Gastroesophageal sphincter (tissue), 4 donors: ENCODE measurements at places on chromosomes 16 and 17. TPM values are rescaled to one million over a fixed set of nuclear protein-coding genes. Genes with fewer than 3 reads are reported as not detected.

Gene CRHR1
- 0.10 TPM for total RNA-seq

Gene CCL14
- total RNA-seq: 29.9 TPM

GRCh38 chr17:35161281-35161761 lies 13.7 kb downstream of the UNC45B start:
- ATAC-seq: no peak

Gene CORO6
- total RNA-seq: 35.9 TPM

GRCh38 chr17:3667366-3668278 lies 756 bp downstream of the TAX1BP3 start:
- ATAC-seq: peak; percentile 88

GRCh38 chr17:28416703-28417311 lies 10.8 kb upstream of the SLC46A1 start:
- peak; percentile 58 for ATAC-seq

DNA sequence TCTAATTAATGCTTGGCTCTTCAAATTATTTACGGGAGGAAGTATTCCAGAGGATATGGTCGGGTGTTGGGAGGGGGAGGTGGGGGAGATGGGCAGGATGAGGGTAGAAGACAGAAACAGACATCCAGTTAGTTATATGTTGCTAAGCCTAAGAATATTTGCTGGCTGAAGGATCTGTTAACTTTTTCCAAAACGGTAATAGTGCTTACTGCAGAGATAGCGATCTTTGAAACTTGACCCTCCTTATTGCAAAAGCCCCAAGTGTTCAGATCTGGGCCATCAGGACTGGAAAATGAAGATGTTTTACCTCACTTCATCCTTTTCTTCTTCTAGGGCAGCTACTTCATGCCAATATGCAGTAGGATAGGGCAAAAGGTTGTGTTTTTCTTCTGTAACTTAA lies 27.0 kb upstream of the MMD start:
- ATAC-seq: no peak

DNA sequence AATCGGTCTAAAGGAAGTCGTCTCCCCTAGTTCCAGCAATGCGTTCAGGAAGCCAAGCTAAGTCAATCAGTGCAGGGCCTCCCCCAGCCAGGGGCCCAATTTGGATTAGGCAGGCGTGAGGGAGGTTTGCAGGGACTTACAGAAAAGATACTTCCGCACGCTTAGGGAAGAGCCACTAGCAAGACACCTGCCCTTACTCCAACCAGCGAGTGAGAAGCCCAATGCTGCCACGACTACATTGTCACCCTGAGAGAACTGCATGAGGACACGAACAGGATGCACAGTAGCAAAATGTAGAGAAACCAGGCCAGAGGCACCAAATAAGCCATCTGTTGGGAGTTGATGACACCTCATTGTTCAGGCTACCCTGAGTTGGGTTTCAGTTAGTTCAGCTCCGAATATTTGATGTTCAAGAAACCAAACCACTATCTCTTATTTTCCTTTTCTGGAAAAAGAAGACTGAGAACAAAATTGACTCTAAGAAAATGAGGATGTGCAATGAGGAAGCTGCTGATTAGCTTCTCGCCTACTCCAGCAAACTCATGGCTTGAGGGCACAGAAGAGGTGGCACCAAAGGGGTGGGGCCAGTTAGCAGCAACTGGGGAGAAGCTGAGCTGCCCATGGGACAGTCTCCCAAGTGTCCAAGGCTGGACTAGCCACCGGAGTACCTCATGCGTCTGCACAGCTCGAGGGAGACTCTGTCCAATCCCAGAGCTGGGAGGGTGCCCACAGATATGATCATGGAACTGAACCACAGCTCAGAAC lies 29.3 kb downstream of the TK2 start:
- ATAC-seq: no peak

- no peak for ATAC-seq
Observed at GRCh38 chr17:57614742-57615141, 130.4 kb downstream of the CCDC182 start.

GRCh38 chr17:7141824-7142223 lies 27.2 kb upstream of the ASGR2 start:
- no peak for ATAC-seq

DNA sequence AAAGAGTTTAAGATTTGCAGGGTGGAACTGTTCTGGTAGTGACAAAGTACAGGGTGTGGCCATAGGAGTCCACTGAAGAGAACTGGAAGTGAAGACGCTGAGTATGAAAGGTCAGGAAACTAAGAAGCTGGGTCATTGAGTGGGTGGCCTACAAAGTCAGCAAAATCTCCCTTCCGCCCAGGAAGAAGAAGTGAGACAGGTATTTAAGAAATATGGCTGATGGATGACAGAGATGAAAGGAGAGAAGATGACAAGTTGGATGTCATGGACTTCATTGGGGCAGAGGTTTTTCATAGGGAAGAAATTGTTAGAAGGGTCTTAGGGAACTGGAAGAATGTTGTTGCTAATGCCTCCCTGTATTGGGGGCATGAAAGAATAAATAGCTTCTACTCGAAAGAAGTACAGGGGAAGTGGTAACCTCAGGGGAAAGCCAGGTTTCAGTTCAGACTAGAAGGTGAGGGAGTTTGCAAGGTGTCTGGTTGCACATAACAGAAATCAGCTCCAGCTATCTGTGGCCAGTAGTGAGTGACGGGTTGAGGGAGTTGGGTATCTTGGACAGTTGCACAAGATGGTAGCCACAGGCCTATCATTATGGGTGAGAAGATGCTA lies 33.6 kb upstream of the MED13 start:
- ATAC-seq: no peak

DNA sequence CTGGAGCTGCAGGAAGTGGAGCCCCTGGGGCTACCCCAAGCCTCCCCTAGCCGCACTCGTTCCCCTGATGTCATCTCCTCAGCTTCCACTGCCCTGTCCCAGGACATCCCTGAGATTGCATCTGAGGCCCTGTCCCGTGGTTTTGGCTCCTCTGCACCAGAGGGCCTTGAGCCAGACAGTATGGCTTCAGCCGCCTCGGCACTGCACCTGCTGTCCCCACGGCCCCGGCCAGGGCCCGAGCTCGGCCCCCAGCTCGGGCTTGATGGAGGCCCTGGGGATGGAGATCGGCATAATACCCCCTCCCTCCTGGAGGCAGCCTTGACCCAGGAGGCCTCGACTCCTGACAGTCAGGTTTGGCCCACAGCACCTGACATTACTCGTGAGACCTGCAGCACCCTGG lies 4.1 kb upstream of the NRN1L start:
- no peak for ATAC-seq

DNA sequence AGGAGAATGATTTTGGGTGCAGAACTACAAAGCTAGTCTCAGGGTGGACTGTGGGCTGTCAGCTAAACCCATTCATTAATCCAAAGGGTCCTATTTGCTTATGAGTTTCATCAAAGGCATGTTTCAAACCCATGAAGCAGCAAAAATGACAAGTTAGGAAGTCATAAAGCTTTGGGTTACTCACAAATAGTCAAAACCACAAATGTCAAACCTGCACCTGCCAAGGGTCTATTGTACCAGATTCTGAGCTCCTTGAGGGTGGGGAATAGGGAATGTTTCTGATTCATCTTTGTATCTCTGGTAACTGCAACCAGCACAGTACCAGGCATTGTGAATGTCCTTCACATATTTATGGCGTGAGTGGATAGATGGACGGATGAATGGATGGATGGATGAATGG lies 317.7 kb downstream of the MAF start:
- ATAC-seq: no peak

- no peak for ATAC-seq
Observed at GRCh38 chr16:25838724-25839186, 147.0 kb downstream of the HS3ST4 start.

- ATAC-seq: no peak
Observed at GRCh38 chr17:32720671-32721070, 156.3 kb downstream of the MYO1D start.

Gene OR3A3
- total RNA-seq: not detected

Gene SLC52A1
- total RNA-seq: not detected

Gene SLX1B
- total RNA-seq: 21.1 TPM

- no peak for ATAC-seq
Observed at GRCh38 chr17:58410714-58411407, 6.5 kb downstream of the RNF43 start.

Gene DHX38
- total RNA-seq: 53.1 TPM

GRCh38 chr17:17121162-17121561 lies 78.9 kb downstream of the MPRIP start:
- ATAC-seq: no peak

Gene MYH8
- total RNA-seq: not detected

Gene CES5A
- not detected for total RNA-seq

Gene WFIKKN2
- 0.40 TPM for total RNA-seq

Gene SLFN12L
- 1.9 TPM for total RNA-seq

- no peak for ATAC-seq
Observed at GRCh38 chr16:26665166-26665939, 401.4 kb upstream of the C16orf82 start.

Gene PRSS33
- not detected for total RNA-seq

DNA sequence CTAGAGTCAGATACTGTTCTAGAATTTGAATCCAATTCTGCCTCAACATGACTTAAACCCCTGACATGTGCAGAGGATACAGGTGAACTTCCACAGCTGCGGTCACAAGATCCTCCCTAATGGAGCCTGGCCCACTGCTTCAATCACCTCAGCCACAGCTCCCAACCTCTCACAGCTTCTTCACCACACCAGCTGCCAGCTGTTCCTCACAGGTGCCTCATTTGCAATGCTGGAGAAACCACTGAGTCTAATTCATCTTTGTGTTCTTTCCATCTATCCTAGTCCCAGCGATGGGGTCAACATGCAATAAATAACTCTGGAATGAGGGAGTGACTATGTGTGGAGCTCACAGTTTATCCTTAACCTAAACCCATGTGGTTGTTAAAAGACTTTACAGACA lies 72.0 kb upstream of the MAF start:
- ATAC-seq: no peak

DNA sequence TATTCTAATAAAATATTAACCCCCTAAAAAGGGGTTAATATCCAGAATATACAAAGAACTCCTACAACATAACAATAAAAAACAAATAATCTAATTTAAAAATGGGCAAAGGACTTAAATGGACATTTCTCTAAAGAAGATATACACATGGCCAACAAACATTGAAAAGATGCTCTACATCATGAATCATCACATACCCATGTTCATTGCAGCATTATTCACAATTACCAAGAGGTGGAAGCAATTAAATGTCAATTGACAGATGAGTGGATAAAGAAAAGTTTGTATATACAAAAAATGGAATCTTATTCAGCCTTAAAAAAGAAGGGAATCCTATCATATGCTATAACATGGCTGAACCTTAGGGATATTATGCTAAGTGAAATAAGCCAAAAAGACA lies 36.8 kb downstream of the CPD start:
- ATAC-seq: no peak

Gene KRT9
- not detected for total RNA-seq

DNA sequence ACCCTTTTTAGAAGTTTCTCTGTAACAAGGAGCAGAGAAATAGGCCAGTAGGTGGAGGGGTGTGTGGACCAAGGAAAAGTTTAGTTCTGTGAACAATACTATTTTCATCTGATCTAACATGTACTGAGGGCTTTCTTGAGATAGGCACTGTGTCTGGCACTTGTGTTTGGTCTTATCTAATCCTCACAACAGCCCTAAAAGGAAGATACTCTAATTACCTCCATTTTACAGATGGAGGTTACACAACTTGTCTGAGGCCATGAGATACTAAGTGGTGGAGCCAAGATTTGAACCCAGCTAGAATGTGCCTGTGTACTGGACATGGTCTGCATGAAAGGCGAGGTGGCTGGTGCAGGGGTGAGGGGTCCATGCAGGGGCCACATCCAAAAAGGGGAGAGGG lies 4.5 kb downstream of the TNFSF12 start:
- no peak for ATAC-seq

Gene KRTAP3-1
- not detected for total RNA-seq

Gene KRT13
- 1,501 TPM for total RNA-seq

- no peak for ATAC-seq
Observed at GRCh38 chr16:52547834-52548215, 882 bp upstream of the TOX3 start.

Gene NOXO1
- 1.0 TPM for total RNA-seq

GRCh38 chr17:32803544-32803943 lies 73.4 kb downstream of the MYO1D start:
- ATAC-seq: no peak
